ENCODE measurements at places on chromosomes 2 and 18. TPM values are rescaled to one million over a fixed set of nuclear protein-coding genes. Genes with fewer than 3 reads are reported as not detected.
A peak's percentile ranks its signal among the peaks of the same experiment; 100 is the strongest.

- DNase-seq, result no peak
Observed at GRCh38 chr18:8937160-8938094, 165.1 kb upstream of the NDUFV2 start.

The ZNF396 gene
- 1.0 TPM for total RNA-seq

DNA sequence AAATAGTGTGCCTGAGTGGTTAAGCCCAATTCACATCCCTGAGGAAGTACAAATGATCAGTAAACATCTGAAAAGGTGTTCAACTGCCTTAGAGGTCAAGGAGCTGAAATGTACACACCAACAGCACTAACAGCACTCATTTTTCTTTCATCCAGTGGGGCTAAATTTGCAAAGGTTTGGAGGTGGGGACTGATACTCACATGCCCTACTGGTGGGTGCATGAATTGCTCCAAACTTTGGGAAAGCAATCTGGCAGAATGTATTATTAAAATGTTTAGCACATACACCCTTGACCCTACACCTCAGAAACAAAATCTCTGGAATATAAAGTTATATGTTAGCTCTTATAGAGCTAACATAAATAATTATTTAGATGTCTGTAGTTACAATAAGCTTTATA, 19.0 kb upstream of the FAM178B start:
- DNase-seq, result no peak

DNA sequence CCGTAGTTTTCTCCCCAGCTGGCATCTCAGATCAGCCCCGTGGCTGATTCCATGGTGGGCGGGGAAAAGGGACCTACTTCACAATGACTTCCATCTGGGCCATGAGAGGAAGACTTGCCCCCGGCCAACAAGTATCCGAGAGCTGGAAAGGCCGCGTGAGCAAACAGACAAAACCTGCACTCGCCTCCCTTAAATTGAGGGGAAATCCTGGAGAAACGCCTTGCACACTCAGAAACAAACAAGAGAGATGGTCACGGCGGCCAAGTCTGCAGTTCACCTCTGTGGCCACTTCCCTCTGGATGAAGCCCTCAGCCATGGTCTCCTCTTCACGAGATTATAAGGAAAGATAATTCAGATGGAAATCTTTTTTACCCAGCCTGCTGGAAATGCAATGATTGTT, 39.4 kb upstream of the TPO start:
- no peak for DNase-seq

GRCh38 chr2:134027980-134028379, 225.9 kb upstream of the MGAT5 start:
- DNase-seq, result peak; percentile 21

GRCh38 chr2:237450108-237450507, 36.1 kb upstream of the COL6A3 start:
- no peak for DNase-seq

The CEBPZ gene
- total RNA-seq, result 127 TPM
